ENCODE measurements at places on chromosomes 12 and 14. TPM values are rescaled to one million over a fixed set of nuclear protein-coding genes. Genes with fewer than 3 reads are reported as not detected.

The SPIC gene
- total RNA-seq, result not detected

The REM2 gene
- 0.66 TPM for total RNA-seq

The MBIP gene
- 20.6 TPM for total RNA-seq

The EML5 gene
- 1.3 TPM for total RNA-seq

The GPRC5A gene
- 326 TPM for total RNA-seq

The PRB2 gene
- total RNA-seq, result not detected

The LRRC10 gene
- not detected for total RNA-seq

The C1S gene
- total RNA-seq, result 304 TPM

The KRT76 gene
- total RNA-seq, result not detected

The TAS2R20 gene
- total RNA-seq, result 3.9 TPM

The GUCY2C gene
- total RNA-seq, result 73.8 TPM

The CIDEB gene
- 12.1 TPM for total RNA-seq

The CBLN3 gene
- total RNA-seq, result 3.9 TPM

The SELPLG gene
- total RNA-seq, result 6.0 TPM

The SERPINA6 gene
- total RNA-seq, result 0.44 TPM

The SPRYD4 gene
- 4.9 TPM for total RNA-seq

The BTG1 gene
- total RNA-seq, result 147 TPM

The LIN7A gene
- total RNA-seq, result 4.1 TPM

The CCT2 gene
- 103 TPM for total RNA-seq

The STON2 gene
- 31.1 TPM for total RNA-seq

The ACOT6 gene
- not detected for total RNA-seq

The PTPN21 gene
- total RNA-seq, result 51.8 TPM

The FBLN5 gene
- total RNA-seq, result 18.6 TPM

The TAS2R50 gene
- 1.5 TPM for total RNA-seq

The NRIP2 gene
- total RNA-seq, result 2.2 TPM

The IL23A gene
- not detected for total RNA-seq

The TBC1D30 gene
- total RNA-seq, result 3.6 TPM

The SYNDIG1L gene
- total RNA-seq, result 0.22 TPM

Data from mucosa of descending colon (tissue), 3 donors.